ENCODE measurements at places on chromosomes 2 and 18.

DNA sequence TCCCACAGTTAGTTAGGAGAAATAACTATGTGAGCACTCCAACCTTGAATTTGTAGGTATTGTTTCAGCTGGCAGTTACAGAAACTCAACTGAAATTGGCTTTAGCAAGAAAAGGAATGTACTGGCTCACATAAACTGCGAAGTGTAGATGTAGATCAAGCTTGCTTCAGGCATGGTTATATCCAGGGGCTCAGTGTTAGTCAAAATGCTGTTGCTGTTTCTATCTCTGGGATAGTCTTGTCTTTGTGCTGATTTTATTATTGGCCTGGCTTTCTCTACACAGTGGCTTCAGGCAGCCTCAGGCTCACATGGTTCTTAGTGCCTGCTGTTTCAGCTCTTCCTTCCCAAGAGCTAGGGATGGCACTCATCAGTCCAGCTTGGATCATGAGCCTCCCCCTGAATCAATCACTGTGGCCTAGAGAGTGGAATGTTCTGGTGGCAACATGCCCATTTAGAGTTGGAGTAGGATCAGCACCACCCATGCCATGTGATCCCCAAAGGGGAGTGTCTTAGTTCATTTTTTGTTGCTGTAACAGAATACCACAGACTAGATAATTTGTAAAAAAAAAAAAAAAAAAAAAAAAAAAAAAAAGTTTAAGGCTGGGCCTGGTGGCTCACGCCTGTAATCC, 69.1 kb upstream of the FOXI3 start:
- no peak for DNase-seq

GRCh38 chr2:20558391-20559150, 92.3 kb downstream of the HS1BP3 start:
- no peak for DNase-seq

- DNase-seq: no peak
Observed at GRCh38 chr18:13546638-13547037, 179.7 kb downstream of the FAM210A start.

GRCh38 chr2:68915393-68915792, 37.3 kb downstream of the GKN2 start:
- no peak for DNase-seq

DNA sequence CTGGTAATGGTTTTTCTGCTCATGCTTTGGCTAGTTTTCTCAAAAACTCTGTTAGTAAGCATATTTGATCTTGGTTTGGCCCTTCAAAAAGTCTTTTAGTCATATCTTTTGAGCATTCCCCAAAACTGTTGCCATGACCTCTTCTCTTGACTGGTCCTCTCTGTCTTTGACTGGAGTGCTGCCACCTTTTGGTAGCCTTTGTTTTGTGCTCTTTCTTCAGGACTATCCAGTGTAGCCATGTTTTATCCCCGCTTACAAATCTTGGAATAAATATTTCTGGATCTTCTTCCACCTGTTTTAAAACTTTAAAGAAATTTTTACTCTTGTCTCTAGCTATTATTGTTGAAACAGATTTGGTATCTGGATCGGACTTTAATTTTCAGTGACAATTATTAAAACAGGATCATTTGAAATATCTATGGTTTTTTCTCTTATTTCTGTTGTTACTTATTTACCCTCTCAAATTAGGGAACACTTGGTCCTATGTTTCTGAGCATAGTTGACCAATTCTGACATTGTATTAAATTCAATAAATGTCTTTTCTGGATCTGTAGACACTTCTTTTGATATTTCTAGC, 965 bp upstream of the ELOA2 start:
- DNase-seq: peak; percentile 8

DNA sequence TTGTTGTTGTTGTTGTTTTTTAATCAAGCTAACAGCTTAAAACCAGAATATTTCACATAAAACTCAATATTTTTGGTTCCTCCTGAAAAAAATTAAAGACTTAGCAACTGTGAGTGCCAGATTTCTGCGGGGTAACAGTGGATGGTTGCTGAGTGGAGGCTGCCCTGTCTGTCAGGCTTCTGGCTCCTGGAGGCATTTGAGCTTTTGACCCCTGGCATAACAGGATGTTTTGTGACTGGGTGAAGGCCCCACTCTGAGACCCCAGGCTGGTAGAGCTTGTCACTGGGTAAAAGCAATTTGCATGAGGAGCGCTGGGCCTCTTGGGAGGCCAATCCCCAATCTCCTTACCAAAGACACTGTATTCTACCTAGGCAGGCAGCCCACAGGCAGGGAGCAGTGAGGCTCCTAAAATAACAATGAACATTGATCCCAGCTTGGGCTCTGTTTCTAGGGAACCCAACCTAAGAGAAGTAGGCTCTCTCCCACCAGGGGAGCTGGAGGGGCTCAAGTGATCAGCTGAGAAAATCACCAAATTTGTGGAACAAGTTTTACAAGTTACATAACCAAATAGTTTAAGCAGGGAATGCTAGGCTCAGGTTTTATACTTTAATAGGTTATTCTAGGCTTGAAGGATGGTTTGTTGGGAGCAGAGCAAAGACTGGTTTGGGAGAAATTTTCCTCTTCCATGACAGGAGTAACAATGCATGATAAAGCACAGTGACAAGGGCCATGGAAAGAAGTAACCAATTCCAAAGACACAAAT, 5.9 kb upstream of the SPRED2 start:
- DNase-seq: no peak

GRCh38 chr2:183866666-183867065, 731.7 kb upstream of the ZNF804A start:
- DNase-seq: no peak

DNA sequence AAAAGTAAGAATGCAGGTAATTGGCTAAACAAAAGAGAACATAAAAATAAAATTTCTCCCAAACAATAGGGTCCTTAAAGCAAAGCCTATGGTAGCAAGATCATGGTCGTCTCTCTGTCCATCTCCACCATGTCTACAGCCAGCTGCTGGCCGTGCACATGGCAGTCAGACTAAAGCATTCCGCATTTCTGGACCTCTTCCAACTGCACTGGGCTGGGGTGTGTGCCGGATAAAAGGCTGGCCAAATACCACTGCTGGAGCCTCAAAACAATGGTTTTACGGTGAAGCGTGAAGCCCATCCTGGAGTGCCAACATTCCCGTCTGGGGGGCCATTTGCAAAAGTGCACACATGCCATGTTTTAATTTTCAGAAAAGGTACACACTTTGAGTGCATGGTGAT, 74.8 kb upstream of the PIEZO2 start:
- DNase-seq: no peak

DNA sequence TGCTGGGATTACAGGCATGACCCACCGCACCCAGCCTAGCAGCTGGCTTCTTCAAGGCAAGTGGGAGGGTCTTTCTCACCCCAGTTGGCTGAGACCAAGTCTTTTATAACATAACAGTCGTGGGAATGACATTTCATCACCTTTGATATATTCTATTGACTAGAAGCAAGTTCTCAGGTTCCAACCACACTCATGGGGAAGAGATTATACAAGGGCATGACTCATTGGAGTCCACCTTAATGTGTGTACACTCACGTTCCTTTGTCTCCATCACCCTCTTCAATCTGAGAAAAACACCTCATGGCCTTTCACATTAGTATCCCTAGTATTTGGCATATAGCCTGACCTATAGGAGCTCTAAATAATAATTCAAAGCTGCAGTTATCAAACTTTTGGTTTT, 2.8 kb upstream of the BBS5 start:
- no peak for DNase-seq

DNA sequence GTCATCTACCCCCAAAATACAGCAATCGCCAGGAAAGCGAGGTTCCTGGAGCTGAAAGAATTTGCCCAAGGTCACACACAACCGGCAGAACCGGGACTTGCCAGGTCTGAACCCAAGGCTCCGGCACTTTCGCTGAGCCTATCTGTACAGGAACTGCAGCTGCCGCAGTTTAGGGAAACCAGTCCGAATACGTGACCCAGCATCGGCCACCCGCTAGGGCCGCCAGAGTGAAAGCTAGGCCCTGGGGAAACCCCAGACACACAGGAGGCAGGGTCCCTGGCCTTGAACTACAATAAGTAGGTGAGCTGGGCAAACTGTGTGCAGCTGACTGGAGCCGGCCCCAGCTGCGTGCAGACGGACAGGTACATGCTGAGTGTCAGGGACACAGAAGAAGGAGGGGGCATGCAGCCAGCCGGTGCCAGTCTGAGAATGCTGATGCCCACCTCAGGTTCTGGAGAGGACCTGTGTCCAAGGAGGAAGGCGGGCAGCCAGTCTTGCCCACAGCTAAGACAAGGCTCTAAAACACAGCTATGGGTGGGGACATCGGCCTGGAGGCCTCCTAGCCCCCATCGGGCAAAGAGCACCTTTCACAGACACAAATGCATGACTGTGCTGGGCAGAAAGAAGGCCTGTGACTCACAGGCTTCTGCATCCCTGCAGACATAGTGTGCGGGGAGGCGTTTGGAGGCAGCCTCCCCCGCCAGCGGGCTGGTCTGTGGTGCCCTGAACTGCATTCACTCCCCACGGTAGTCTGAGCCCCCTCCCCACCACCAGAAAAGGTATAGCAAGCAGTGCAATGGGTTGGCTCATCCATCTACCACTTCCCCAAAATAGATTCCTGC, 107.4 kb upstream of the ID2 start:
- DNase-seq: no peak

DNA sequence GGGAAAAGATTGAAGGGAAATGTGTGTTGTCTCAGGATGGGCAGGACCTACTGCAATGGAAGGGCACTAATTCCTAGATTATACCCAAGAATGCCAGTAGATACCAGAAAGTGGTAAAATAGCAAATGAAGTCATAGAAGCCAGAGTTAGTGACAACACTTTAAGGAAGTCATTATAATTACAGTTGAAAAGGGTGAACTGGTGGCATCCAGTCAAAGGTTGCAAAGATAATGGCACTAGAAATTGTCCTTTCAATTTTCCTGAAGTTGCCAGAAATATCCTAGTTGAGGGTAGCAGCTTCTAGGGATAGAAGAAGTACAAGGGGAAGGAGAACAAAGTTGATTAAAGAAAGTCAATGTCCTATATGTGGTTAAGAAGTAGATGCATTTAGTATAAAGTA, 68.8 kb upstream of the GLS start:
- no peak for DNase-seq

- no peak for DNase-seq
Observed at GRCh38 chr2:239887604-239888003, 137.5 kb downstream of the NDUFA10 start.

DNA sequence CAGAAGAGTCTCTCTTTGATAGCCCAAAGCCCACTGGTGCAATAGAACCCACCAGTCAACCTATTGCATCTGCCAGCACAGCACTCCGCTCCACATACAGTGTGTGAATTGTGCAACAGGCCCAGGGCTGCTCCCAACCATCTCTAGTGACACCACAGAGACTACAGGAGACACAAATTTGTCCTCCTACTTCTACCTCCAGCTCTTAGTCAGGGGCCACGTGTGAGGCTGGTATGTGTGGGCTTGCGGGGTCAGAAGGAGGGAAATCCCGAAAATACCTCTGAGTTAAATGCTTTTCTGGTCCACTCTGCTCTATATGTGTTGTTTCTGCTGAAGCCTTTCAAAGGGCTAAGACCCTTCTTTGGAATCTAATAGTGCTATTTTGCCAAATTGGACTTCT, 18.0 kb downstream of the DGUOK start:
- no peak for DNase-seq

DNA sequence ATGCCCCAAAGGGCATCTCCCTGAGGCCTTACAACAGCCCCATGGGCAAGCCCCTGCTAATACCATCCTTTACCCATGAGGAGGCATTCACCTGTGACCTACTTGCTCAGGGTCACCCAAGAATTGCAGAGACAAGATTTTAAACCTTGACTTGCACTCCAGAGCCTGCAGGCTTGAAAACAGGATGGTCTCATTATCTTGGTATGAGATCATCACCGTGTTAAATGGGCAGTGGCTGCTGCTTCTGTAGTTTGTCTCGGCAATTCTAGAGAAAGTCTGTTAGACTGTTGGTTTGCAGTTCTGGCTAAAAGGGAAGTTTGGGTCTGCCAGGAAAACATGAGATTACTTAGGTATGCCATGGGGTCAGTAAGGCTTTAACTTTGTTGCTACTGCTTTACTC, 698.9 kb downstream of the GALR1 start:
- DNase-seq: no peak

DNA sequence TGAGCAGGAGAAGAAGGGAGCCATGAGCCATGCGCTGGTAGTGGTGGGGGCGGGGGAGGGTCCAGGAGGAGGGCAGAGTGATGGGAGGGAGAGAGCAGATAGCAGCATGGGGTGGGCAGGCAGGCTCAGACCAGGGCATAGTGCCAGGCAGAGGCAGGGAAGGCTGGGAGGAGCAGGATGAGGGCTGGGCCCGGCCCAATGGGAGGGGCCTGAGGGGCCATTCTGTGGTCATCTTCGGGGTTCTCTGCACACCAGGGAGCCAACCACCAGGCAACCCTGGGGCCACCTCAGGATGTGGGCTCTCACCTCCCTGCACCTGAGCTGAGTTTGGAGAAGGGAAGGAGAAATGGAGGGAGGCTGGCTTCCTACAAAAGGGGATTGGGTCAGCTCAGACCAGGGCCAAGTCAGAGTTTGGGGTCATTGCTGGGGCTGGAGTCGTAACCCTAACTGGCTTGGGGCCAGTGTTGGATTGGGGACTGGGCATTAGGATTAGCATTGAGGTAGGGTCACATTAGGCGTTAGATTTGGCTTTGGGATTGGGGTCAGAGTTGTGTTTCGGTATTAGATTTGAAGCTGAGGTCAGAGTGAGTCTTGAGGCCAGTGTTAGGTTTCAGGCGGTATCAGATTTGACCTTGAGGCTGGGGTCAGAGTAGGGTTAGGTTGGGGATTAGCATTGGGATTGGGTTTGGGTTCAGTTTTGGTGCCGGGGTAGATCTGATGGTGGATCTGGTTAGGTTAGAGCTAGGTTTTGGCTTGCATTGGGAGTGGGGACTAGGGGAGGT, 11.2 kb downstream of the VIL1 start:
- DNase-seq: no peak

GRCh38 chr2:148730085-148730484, 85.5 kb downstream of the EPC2 start:
- DNase-seq: no peak

GRCh38 chr2:226136739-226137138, 662.9 kb downstream of the IRS1 start:
- DNase-seq: no peak

- DNase-seq: no peak
Observed at GRCh38 chr2:232721882-232722281, 24.8 kb downstream of the GIGYF2 start.

DNA sequence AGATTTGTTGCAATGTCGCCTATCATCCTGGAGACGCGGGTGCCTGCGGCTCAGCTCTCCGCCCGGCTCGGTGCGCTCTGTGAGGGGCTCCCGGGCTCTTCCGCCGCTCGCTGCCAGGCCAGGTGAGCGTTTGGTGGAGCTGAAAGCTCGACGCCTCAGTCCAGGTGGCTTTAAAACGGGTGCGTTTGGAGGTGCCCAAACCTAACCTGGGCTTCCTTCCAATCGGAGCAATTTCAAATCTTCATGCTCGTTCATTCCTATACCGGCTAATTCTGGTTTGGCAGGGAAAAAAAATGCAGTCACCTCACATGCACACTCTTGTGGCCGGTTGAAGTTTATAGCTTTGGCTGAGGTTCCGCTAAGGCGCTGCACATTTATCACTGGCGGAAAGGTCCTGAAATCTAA, at the start of gene SLC16A14:
SLC16A14 (minus strand) TSS at position 274 of the 405 bp plus-strand sequence. CDS start 9,572 bp downstream, outside the sequence.
- peak; percentile 80 for DNase-seq

DNA sequence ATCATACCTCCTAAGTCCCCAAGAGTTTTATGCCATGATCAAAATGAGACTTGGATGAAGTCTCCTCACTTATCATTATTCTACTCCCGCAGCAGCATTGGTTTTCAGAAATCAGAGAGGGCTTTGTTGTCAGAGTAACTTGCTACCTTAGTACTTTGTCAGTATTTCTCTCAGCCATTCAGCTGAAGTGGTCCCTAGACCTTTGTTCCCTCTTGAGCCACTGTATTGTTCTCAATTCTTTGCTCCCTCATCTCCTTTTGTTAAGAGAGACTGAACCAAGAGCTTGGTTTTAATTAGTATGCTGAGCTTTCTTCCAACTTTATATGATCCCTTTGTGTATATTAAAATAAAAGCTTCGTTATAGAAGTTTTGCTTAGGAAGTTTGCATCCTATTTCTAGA, 133.4 kb downstream of the DOCK10 start:
- no peak for DNase-seq
